ENCODE measurements at places on chromosomes 6 and 20. TPM values are rescaled to one million over a fixed set of nuclear protein-coding genes. Genes with fewer than 3 reads are reported as not detected.

DNA sequence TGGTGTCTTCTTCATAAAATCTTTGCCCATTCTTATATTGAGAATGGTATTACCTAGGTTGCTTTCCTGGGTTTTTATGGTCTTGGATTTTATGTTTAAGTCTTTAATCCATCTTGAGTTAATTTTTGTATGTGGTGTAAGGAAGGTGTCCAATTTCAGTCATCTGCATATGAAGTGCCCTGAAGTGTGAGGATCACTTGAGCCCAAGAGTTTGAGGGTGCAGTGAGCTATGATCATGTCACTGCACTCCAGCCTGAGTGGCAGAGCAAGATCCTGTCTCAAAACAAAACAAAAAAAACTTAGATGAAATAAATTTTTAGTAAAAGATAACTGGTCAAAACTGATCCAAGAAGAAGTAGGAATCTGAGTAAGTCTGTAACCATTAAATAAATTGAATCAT is 215.4 kb downstream of the TBC1D7 start:
- no peak for DNase-seq

DNA sequence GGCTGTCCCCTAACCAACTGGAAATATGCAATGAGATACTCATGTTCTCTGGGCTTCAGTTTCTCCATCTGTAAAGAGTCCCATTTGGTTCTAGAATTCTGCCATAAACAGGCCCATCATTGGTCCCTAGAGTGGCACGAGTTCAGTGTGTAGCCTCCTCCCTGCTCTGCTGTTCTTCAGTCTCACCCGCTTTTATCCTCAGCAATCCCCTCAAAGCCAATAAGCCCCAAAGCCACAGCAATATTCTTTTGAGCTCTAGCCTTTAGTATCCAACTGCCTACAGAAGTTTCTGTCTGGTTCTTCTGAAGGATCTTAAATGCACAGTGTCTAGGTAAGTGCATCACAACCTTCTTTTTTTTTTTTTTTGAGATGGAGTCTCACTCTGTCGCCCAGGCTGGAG is 9.8 kb upstream of the MRPS18A start:
- DNase-seq: no peak

DNA sequence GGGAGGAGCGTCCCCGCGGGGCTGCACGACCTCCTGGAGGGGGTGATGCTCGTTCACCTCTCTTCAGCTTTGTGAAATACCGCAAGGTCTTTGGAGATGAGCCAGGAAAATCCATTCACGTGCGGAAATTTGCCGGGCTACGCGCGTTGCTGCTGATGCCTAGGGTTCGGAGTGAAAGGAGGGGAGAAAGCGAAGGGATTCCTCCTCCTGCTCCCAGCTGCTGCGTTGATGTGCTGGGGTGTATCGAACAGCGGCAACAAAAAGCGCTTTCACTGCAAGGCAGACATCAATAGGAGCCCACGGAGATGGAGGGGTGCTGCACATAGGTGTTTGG is 391 bp upstream of the B3GAT2 start:
- DNase-seq: no peak

DNA sequence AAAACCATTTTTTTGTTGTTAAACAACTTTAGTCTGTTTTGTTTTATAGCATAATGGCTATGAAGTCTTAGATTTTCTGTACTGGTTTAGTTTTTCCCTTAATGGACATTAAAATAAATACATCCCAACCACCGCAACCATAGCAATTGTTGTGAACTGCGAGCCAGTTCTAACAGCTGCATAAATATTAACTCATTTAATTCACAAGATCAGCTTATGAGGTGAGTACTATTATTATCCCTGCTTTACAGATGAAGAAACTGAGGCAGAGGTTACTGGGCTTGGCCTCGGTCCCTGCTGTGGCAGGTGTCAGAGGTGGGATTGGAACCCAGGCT is 23.1 kb downstream of the MOCS3 start:
- no peak for DNase-seq

- DNase-seq: no peak
These were observed 803.7 kb downstream of the PHF3 start for GRCh38 chr6:64439274-64439673.

GRCh38 chr20:5074232-5074674 is 45.5 kb downstream of the PCNA start:
- no peak for DNase-seq

DNA sequence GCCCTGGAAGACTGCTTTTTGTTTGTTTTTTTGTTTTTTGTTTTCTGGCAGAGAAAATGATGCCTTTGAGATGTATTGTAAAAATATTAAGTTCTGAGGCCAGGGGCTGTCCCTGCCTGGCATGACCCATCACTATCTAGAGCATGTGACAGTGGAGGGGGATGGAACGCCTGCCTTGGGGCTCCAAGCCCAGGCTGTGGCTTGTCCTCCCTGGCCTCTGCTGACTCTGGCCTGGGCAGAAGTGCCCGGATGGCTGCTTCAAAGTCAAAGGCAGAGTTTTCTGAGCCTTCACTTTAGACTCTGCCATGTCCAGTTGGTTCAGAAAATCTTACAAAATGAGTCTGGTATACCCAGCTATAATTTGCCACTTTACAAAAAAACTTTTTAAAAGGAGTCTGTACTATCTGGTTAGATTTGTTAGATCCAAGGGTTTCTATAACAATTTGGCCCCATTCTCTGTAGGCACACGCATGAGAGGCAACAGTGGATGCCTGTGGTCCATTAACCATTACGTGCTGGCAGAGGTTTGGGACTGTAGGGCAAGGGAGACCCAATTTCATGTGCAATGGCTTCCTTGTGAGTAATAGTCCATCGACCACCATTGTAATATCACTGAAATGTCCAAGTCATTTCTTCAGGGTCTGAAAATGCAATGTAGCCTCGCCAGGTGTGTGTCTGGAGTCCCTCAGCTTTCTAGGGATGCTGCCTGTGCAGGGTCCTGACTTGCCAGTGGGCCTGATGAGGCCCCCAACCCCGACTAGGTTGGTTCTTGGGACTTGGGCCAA is 8.3 kb downstream of the PPP1R3G start:
- DNase-seq: no peak

- peak; percentile 77 for DNase-seq
These were observed 16.4 kb downstream of the BRD2 start for GRCh38 chr6:32984622-32985389.

GRCh38 chr6:43311666-43312065 is 3.0 kb upstream of the CRIP3 start:
- no peak for DNase-seq

DNA sequence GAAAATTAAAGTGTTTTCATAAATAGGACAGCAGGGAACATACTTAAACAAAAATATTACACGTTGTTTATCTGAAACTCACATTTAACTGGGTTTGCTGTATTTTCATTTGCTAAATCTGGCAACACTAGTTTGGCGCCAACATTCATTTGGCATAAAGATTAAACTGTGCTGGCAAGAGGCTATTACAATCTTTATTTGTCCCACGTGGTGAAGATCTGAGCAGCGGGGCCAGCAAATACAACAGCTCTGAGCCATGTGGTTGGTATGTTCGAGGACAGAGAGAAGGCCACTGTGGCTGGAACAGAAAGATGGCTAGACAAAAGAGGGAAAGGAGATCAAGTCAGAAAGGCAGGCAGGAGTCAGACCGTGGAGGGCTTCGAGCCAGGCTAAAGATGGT is 234.2 kb downstream of the ZNF217 start:
- DNase-seq: no peak

- DNase-seq: no peak
These were observed 97.3 kb downstream of the CAP2 start for GRCh38 chr6:17490724-17491123.

GRCh38 chr6:163725008-163725941 is 310.8 kb downstream of the QKI start:
- DNase-seq: no peak

- no peak for DNase-seq
These were observed 31.1 kb downstream of the ABT1 start for GRCh38 chr6:26627843-26628242.

DNA sequence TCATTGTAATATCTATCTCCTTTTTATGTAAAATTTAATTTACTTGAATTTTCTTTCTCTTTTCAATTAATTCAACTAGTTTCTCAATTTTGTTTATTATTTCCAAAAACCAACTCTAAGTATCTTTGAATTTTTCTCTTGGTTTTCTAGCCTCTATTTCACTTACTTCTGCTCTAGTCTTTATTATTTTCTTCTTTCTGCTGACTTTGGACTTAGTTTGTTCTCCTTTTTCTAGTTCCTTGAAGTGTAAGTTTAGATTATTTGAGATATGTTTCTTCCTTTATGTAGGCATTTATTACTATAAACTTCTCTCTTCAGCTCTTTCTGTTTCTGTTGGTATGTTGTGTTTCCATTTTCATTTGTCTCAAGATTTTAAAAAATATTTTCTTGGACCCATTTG is 70.8 kb downstream of the TNFAIP3 start:
- no peak for DNase-seq

The PNPLA1 gene
- total RNA-seq: 0.10 TPM

The FAM83C gene
- total RNA-seq: not detected

The WFDC5 gene
- not detected for total RNA-seq

The RIMS4 gene
- total RNA-seq: 0.05 TPM

The ECHDC1 gene
- 47.2 TPM for total RNA-seq

The LAMA4 gene
- 2.2 TPM for total RNA-seq

The MAP7 gene
- 35.5 TPM for total RNA-seq

The ELOVL4 gene
- total RNA-seq: not detected

The NAPB gene
- total RNA-seq: 7.9 TPM

Data from HCT116 (cell line).